ENCODE measurements at places on chromosomes 16 and 17.

- no peak for DNase-seq
Measured at GRCh38 chr17:72249441-72249840, 128.6 kb downstream of the SOX9 start.

GRCh38 chr17:73290399-73291259, 21.2 kb downstream of the CDC42EP4 start:
- DNase-seq = no peak

GRCh38 chr17:7839190-7839875, 5.3 kb downstream of the KDM6B start:
- no peak for DNase-seq

GRCh38 chr17:50917418-50917743, 51.2 kb upstream of the TOB1 start:
- DNase-seq = peak; percentile 65

GRCh38 chr17:31596382-31597323, 205.2 kb downstream of the RAB11FIP4 start:
- DNase-seq = peak; percentile 55

DNA sequence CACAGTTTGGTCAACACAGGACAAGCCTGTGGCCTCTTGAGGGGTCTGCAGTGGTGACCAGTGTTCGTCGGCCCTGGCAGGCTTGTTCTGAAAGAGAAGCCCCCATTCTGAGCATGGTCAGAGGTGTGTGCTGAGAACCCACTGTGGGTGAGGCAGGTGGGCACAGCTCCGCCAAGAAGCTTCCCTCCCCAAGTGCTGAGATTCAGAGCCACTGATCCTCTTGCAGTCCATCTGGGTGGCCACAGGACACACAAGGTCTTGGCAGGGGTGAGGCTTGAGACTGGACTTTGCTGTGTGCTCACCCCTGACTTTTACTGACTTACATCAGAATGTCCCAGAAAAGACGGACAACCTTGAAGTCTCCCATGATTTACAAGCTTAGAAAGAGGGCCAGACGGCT, 18.7 kb downstream of the MPRIP start:
- no peak for DNase-seq

- no peak for DNase-seq
Measured at GRCh38 chr17:56184650-56185049, 31.4 kb downstream of the ANKFN1 start.

GRCh38 chr17:57928928-57929327, 26.3 kb downstream of the CUEDC1 start:
- DNase-seq = no peak

DNA sequence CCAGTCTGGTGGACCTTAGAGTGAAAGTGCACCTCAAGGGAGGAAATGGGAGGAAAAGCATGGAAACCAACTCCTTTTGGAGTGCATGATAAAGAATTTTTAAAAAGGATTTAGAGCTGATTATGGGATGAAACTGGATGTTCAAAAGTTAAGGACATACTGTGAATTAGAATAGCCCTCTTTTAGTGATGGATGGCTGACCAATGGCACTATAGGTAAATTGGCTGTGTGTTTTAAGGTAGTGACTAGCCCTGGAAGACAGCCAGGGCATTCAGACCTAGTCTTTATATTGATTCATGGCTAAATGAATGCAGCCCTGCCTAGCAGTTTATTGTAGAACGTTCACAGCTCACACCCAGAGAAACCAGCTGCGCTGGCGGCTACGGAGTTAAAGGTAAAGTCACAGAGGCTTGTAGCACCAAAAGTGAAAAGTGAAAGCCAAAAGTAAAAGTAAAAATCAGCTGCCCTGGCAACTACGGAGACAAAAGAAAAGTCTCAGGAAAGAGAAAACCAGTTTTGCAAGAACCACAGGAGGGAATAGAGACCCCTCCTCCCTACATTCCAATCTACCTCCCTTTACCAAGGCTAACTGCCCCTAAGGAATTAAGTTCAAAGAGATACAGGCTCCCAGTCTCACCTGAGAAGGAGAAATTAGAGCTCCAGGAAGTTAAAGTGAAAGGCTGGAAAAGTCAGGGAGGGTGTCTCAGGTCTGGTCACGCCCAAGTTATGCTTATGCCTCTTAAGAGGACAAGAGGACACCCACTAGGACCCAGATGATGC, 21.8 kb downstream of the ACSM1 start:
- DNase-seq = no peak

DNA sequence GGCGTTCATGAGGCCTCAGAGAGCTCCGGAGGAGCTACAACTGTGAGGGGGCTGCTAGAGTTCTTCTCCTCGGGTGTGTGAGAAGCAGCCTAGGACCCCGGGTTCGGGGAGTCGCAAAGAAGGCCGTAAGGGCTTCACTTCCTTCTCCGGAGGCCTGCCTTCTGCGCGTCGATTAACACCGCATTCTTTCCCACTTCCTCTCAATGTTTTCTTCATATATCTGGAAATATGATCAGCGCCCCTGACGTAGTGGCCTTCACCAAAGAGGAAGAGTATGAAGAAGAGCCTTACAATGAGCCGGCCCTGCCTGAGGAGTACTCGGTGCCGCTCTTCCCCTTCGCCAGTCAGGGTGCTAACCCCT, 449 bp downstream of the SMCR8 start:
- no peak for DNase-seq

- no peak for DNase-seq
Measured at GRCh38 chr16:85422632-85423550, 190.2 kb upstream of the GSE1 start.

DNA sequence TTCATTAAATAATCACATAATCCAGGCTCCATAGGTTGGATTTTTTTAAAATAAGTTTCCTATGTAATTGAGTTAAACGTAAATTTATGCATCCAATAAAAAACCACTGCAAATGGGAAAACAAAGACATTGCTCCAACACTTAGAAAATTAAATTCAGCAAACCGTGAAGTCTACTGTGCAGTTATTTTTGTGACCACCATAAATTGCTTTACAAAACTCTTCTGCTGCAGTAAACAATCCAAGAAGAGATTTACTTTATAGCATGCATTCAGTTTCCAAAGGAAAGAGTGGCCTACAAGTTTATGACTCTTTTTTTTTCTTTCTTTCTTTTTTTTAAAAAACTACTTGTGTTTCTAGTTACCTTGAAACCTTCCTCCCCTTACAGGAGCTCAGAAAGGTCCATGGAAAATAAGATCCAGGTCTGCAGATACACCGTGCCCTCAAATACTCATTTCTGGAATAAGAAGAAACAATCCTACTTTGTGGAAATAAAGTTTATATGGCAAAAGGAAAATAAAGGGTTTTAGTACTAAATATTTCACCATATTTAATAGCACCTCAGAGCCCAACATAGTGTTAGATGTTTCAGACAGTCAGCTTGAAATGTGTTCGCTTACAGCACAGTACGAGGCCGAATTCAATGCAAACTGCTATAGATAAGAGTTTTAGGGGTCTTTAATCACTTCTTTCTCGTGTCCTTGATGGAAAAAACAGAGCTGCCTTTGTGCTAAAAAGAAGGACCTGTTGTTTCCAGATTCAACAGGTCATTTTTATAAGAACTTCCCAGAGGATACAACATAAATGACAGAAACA, 3.2 kb downstream of the HS3ST3A1 start:
- no peak for DNase-seq

- no peak for DNase-seq
Measured at GRCh38 chr16:48310908-48311641, 63.7 kb upstream of the ABCC11 start.

DNA sequence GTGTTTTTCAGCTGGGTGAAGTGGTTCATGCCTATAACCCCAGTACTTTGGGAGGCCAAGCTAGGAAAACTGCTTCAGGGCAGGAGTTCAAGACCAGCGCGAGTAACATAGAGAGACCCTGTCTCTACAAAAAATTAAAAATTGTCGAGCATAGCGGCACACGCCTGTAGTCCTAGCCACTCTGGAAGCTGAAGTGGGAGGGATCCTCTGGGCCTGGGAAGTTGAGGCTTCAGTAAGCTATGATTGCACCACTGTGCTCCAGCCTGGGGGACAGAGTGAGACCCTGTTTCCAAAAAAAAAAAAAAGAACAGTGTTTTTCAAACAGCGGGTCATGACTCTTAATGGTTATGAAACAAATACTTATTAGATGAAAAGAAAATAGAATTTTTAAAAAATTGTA, 2.3 kb upstream of the CYTH1 start:
- no peak for DNase-seq

DNA sequence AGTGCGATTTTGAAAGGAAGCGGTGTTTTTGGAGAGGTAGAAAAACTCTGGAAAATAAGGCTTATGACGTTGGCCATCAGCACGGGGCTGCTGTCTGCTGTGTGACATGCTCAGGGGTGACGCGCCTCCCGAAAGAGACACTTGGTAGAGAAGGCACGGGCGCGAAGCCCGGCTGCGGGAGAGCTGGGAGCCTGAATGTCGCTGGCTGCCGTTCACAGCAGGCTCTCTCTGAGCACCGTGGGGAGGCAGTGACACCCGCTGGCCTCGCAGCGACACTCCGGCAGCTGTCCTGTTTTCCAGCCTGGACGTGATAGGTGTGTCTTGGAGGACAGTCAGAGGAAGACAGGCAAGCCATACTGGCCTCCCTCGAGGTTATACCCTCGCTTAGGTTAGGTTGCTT, 759.1 kb upstream of the RBFOX1 start:
- peak; percentile 83 for DNase-seq

DNA sequence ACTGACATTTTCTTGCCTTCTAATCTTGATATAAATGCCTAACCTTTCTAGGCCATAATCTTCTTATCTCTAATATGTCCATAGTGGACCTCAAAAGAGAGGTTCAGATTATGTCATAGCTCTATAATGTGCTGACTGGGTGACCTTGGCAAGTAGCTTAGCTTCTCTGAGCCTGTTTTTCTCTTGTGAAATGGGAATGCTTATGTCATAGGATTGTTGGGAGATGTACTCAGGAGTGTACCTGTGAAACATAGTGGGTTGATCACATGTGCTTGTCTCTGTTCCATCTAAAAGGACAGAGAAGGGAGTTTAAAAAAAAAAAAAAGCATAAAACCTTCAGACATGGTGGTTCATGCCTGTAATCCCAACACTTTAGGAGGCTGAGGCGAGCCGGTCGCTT, 2.4 kb downstream of the MED9 start:
- no peak for DNase-seq

GRCh38 chr17:68511254-68511670, 968 bp upstream of the PRKAR1A start:
- no peak for DNase-seq

GRCh38 chr16:15829460-15829859, 27.4 kb downstream of the MYH11 start:
- no peak for DNase-seq

DNA sequence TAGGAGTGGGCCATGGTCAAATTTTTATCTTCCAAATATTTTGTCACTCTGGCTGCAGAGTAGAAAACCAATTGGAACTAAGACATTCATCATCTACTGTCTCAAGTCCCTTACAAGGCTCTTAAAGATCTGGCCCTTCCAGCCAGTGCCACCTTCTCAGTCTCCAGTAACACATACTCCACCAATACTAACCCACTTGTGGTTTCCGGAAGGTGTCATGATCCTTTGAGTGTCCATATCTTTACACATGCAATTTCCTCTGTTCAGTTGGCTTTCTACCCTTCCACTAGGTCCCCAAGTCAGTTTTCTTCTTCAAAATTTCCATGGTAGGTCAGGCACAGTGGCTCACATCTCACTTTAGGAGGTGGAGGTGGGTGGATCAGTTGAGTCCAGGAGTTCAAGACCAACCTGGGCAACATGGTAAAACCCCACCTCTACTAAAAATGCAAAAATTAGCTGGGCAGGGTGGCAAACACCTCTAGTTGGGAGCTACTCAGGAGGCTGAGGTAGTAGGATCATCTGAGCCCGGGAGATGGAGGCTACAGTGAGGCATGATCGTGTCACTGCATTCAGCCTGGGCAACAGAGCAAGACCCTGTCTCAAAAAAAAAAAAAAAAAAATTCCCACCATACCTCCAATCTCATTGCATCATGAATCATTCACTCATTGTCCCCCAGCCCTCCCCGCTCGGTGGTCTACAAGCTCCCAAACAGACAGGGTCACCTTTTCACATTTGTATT, 6.0 kb upstream of the GRB2 start:
- DNase-seq = no peak

- DNase-seq = no peak
Measured at GRCh38 chr17:28188841-28189263, 130.1 kb upstream of the TMEM97 start.

- no peak for DNase-seq
Measured at GRCh38 chr17:80348551-80349150, 66.3 kb upstream of the ENDOV start.

GRCh38 chr16:62977876-62978275, 941.6 kb upstream of the CDH8 start:
- no peak for DNase-seq

- no peak for DNase-seq
Measured at GRCh38 chr17:39196241-39196807, 1.1 kb downstream of the CACNB1 start.

GRCh38 chr16:89902980-89903379, 15.7 kb upstream of the MC1R start:
- no peak for DNase-seq

GRCh38 chr17:47717261-47717697, 15.8 kb upstream of the TBX21 start:
- no peak for DNase-seq

GRCh38 chr17:29379084-29379991, 10.8 kb upstream of the TAOK1 start:
- no peak for DNase-seq

GRCh38 chr17:8473451-8474192, 37.9 kb downstream of the NDEL1 start:
- DNase-seq = no peak

DNA sequence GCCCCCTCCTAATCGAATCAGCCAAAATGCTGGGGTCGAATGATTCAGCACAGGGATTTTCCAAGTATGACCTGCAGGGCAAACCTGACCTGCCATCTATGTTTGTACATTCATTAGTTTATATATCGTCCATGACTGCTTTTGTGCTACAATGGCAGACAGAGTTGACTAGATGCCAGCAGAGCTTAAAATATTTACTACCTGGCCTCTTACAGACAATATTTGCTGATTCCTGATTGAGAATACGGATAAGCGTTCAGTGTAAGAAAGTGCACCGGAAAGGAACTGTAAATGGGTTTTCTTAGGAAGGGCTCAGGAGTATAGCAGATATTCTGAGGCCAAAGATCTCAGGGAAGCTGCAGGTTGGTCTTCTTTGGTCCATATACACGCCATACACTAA, 11.7 kb upstream of the TOM1L1 start:
- DNase-seq = no peak

Data from dorsolateral prefrontal cortex (tissue), 122 donors.